ENCODE measurements at places on chromosomes 12 and 14. TPM values are rescaled to one million over a fixed set of nuclear protein-coding genes. Genes with fewer than 3 reads are reported as not detected.

The RNASE3 gene
- not detected for total RNA-seq

The B4GALNT3 gene
- total RNA-seq, result 1.1 TPM

The SLC39A2 gene
- total RNA-seq, result not detected

The BBOF1 gene
- total RNA-seq, result 5.3 TPM

The CMTM5 gene
- not detected for total RNA-seq

The KLHL33 gene
- total RNA-seq, result not detected

The CHD8 gene
- total RNA-seq, result 42.6 TPM

The PAH gene
- not detected for total RNA-seq

The GPD1 gene
- not detected for total RNA-seq

The OR4E1 gene
- total RNA-seq, result not detected

The KRT6A gene
- not detected for total RNA-seq

Measured in Daoy (cell line).